NCI-H82 (cell line): ENCODE measurements at places on chromosomes 11 and 22.

DNA sequence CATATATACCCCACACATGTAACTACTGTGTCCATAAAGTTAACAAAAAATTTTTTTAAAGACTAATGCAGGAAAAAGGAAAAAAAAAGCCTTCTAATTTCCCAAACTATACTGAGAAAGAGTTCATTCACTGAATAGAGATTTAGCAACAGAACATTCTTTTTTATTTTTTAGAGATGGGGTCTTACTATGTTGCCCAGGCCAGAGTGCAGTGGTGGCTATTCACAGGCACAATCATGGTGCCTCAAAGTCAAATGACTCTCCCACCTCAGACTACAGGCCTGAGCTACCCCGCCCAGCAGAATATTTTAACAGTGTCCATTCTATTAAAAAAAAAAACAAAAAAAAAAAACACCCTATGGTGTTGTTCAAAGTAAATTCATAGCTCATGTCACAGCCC lies 25.7 kb downstream of the DGCR2 start:
- no peak for DNase-seq

DNA sequence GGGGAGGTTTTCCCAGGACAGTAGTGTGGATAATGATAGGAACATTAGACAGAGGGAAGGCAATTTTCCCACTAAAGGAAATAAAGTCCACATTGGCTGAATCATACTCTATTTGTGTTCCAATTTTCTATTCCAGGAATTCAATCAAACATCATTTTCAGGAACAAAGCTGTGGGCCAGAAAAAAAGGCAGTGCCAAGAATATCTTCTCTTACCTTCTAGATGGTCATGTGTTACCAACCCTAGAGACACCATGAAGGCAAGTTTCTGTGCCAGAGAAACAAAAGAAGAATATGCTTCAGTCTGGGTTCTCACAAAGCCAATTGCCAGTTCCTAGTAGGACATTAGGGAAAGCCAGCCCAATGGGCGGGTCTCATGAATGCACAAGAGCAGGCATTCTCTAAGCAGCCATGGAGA lies 27.5 kb downstream of the LARGE2 start:
- no peak for DNase-seq

DNA sequence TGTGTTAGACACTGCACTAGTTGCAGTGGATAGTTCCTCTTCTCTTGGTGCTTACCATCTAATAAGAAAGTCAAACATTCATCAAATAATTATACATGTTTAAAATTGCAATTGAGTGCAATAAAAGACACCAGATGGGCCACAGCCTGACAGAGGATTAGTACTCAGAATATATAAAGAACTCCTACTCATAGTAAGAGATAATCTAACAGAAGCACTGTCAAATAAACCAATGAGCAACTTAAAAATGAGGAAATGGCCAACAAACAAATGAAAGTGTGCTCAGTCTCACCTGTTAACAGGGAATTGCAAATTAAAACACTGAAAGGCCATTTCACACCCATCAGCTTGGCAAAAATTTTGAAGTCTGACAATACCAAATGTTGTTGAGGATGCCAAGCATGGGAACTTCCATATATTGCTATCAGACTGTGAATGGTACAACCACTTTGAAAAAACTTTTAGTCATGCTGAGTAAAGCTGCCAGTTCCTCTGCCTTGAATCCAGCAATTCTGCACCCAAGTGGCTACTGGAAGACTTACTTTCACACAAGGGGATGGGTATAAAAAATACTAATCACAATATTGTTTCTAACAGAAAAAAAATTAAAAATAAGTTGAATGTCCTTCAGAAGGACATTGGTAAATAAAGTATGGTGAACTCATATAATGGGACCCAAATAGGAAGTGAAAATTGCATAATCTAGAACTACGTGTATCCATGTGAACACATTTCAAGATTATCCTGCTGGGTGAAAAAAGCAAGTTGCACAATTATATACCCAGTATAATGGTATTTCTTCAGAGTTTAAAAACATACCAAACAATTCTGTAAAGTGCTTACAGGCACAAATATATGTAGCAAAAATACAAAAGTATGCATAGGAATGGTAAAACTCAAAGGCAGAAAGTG lies 41.4 kb upstream of the CREB3L1 start:
- DNase-seq = no peak

DNA sequence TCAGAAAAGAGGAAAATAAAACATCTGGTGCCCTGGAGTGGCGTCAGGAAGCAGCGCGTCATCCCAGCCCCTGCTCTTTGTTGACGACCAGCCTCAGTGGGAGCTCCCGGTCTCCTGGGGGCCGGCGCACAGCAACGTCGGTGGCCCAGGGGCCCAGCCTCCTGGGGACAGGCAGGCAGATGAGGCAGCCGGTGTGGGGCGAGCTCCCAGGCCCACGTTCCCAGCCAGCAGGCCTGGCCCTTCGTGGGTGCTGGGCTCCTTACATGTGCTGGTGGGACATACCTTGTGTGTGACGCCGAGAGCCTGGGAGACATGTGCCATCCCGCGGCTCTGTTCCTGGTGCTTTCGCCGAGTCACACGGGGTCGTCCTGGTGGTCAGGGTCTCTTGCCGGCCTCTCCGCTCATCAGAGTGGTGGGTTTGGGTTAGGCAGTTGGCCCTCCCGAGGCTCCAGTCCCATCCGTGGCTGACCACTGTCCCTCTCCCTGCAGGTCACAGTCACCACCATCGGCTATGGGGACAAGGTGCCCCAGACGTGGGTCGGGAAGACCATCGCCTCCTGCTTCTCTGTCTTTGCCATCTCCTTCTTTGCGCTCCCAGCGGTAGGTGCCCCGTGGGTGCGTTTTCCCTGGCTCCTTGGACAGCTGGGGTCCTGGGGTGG lies 116.7 kb downstream of the KCNQ1OT1 start:
- DNase-seq = no peak

GRCh38 chr11:61297746-61298145 lies 2.6 kb upstream of the VWCE start:
- DNase-seq = no peak
